ENCODE measurements at places on chromosomes 5 and 9.

- DNase-seq, result peak; percentile 23
Measured at GRCh38 chr9:116589392-116590354, 97.4 kb upstream of the TRIM32 start.

DNA sequence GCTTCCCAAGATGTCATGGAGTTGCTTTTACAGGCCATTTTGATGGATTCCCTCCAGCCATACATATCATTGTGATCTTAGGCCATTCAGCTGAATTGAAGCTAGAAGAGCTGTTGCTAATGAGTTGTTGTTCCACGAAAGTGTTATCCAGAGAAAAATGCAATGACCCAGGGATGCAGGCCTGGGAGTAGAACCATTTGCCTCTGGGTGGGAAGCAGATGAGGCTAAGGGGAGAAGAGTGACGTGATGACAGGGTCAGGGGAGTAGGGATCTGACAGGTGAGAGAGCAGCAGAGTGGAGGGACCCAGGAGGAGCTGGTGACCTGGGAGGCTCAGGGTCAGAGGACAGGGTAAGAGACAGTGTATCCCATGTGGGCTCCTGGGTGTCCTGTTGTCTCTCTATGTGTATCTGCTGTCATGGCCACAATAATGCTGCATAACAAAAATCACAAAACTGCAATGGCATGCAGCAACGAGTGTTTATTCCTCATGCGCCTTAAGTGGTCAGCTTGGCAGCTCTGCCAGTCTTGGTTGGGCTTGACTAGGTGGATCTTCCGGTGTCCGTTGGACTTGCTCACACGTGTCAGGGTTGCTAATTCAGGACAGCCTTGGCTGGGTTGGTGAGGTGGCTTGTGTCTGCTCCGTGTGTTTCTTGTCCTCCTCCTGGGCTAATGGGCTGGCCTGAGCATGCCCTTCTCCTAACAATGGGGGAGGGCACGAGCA is 90.6 kb downstream of the LIFR start:
- DNase-seq, result no peak

DNA sequence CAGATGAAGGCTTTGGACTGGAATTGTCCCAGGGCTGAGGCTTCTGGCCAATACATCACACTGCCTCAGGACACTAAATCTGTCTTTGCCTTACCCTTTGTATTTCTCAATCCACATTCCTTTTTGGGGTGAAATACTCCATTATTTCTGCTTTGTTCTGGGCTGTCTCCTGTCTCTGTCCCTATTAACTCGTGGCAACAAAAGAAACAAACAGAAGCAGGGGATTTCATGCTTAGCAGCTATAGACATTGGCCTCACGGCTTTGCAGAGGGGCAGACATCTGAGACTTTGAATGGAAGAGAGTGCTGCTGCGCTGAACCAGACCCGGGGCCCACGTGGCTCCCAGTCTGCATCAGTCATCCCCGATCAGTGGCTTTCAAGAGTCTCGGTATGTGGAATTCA is 129.7 kb downstream of the ARL15 start:
- DNase-seq, result no peak

- DNase-seq, result no peak
Measured at GRCh38 chr5:15627647-15628046, 127.7 kb downstream of the FBXL7 start.

Measured in stimulated activated CD4-positive, alpha-beta T cell treated with anti-CD3 and anti-CD28 coated beads, Interleukin-2, amount 100 ng/mL, for 48 hours (primary cell).